ENCODE measurements at places on chromosomes 16 and 17.

DNA sequence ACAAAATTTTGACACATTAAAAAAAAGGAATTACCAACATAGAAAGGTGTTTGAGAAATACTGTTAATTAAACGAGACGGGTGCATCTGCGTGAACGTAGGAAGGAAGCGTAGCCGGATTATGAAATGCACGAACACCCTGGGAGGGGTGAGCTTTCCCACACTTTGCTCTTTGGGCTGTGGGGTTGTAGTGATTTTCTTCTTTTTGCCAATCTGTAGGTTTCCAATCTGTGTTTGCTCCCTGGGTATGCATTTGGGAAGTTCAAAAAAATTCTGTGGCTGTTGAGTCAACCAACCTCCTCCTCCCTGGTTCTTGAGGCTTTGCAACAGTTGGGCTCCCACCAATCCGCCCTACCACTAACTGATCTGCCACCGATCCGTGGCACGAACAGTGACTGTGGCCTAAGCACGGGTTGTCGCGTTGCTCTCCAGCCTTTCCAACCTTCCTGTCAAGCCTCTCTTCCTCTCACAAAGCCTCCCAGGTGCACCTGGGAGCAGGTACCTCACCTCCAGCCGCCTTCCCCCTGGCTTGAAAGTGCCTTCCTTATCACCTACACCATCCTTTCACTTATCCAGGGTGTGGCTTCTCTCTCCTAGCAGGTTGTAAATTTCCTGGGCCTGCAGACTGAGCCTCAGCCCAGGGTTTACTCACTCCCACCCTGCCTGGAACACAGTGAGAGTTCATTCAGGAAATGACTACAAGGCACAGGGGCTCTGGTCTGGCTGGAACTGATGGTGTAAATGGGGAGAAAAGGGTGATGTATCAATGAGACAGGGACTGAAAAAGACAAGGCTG, 16.6 kb downstream of the RTN4RL1 start:
- no peak for DNase-seq

DNA sequence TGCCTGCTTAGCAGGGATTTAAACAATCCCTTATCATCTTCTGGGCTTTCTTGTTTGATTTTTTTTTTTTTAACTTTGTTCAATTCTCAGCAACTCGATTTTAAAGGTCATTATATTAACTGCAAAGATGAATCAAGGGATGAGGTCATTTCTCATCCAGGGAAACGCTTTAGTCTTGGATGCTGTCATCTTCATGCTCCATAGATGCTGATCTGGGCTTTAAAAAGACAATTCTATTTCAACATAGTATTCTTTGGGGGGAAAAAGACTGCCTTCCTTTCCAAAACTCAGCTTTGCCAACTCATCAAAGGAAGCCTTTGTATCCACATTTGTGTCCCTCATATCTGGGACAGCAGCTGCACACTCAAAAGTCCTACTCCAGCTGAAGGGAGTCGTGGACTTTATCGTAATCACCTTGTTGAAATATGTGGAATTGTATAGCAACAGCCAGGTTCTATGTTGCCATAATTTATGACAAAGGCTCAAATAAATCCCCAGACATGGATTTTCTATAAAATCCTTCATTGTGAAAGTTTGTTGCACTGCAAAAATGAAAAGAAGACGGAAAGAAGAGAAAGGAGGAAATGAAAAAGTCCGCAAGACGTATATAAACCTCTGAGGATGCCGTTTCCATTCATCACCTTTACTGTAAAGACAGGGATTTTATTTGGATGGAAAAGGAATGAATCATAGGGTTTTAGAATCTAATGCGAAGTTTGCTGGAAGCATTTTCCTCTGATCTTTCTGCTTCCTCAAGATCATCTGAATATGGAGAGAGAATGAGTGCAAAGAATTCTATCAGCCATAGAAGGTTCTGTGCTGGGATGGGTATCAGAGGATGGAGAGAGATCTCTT, 48.6 kb upstream of the XYLT1 start:
- no peak for DNase-seq

DNA sequence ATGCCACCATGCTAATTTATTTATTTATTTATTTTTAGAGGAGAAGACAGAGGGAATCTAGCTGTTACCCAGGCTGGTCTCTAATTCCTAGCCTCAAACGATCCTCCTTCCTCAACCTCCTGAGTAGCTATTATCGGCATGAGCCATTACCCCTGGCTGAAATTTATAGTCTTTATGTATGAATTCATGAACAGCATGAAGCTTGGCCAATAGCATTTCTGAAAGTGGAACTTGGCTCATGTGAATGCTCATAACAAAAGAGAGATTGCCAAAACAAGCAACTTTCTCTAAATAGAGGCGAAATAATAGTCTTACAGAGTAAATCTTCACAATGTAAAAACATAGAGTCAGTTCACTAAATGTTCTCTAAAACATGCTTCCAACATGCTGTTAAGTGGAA, 30.1 kb upstream of the SMURF2 start:
- DNase-seq, result no peak

GRCh38 chr17:69348429-69348828, 21.5 kb upstream of the ABCA5 start:
- DNase-seq, result no peak

GRCh38 chr16:57798953-57799599, 3.2 kb downstream of the KIFC3 start:
- no peak for DNase-seq

DNA sequence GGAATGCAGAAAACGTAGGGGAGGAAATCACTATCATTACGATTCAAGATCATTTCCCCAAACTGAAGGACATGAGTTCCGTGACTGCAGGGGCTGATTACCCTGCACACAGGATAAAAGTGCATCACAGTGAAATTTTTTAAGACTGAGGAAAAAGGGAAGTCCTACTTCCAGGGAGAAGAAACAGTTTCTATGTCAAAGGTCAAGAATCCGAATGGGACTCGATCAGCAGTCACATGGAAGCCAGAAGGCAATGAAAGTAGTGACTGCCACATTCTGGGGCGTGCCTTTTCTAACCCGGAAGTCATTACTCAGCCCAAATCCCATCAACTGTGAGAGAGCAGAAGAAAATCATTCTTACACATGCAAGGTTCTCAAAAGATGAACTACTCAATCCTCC, 12.1 kb downstream of the ZZEF1 start:
- no peak for DNase-seq

DNA sequence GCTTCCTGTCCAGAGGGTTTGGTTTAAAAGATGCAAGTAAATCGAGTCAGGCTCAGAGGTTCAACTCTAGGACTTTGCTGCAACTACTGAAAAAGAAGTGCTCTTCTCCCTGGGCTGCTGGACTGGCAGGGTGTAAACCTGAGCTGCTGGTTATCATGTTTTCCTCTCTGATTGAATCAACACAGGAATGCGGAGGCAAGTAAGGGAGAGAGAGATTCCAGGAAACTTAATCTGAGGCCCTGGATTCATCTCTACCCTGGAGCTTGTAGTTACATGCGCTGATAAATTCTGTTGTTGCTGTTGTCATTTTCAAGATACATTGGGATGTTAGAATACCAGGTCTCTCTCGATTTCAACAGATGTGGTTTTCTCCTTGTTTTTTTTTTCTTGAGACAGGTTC, 8.2 kb upstream of the HS3ST3A1 start:
- DNase-seq, result no peak

- no peak for DNase-seq
Observed at GRCh38 chr17:66704858-66705520, 129.9 kb upstream of the CACNG5 start.

DNA sequence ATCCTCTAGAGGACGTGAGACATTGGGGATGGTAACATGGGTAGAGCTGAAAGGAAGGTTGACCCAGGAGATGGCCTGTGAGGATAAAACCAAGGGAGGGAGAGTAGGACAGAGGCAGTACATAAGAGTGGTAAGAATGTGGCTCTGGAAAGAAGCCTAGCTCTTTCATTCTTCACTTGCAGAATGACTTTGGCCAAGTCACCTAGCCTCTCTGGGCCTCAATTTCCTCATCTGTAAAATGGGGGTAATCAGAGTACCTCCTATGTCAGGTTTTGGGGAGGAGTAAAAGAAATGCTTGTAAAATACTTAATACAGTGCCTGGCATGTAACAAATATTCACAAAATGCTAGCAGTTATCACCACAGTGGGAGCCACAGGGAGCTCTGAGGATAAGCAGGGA, 6.9 kb downstream of the KDM6B start:
- DNase-seq, result no peak

DNA sequence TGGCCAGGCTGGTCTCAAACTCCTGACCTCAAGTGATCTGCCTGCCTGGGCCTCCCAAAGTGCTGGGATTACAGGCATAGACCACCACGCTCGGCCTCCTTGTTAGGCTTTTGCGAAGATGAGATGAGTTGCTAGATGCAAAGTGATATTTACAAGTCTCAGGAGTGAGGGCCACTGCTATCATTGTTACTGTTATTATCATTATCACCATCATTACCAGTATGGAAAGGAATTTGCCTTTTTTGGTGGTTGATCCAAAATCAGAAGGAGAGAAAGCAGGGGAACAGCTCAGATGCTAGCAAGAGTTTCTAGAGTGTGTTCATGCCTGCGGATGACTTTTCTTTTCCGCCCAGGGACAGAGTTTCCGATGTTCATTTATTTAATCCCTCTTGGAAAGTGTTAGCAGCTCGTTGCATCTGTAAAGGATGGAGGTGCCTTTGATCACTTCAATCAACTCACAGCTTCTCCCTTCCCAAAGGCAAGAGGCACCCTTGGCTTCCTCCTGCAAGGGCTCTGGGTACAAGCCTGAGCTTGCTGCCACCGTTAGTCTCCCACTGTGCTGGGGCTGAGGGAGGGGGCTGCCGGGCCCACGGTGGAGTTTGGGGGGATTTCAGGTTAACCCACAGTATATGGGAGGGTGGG, 21.6 kb downstream of the ITPRIPL2 start:
- no peak for DNase-seq

DNA sequence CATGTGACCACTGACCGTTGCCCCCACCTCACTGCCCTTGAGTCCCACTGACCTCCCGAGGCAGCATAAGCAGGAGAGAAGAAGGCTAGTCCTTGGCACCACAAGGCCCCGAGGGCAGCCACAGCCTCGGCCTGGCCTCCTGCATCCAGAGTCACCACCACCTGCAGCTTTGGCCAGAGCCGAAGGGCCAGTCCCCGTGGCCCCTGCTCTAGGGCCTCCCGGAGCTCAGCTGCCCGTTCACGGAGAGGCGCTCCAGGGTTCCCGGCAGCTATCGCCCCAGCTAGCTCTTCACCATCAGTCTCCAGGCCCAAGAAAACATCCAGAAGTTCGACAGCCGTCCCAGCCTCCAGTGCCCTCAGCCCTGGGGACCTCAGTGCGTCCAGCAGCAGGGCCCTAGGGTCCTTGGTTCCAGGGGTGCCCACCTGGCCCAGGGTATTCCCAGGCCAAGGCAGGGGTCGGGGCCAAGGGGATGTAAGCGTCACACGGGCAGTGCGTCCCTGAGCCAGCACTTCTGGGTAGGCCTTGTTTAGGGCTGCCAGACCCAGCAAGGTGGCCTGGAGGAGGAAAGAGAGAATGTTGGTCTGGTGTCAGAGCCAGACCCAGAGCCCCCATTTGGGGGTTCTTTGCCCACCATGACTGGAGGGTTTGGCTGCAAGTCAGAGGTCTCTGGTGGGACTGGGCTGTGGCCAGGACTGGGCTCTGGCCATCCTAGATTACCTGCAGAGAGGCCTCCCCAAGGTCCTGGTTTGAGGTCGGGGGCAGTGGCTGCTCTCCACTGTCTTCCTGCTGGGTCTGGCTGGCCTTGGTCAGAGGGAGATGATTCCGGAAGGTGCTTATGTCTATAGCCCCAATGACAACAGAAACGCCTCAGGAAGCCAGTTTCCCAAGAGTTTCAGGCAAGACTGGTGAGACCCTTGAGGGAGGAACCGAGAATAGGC, 1.8 kb downstream of the GHDC start:
- no peak for DNase-seq

DNA sequence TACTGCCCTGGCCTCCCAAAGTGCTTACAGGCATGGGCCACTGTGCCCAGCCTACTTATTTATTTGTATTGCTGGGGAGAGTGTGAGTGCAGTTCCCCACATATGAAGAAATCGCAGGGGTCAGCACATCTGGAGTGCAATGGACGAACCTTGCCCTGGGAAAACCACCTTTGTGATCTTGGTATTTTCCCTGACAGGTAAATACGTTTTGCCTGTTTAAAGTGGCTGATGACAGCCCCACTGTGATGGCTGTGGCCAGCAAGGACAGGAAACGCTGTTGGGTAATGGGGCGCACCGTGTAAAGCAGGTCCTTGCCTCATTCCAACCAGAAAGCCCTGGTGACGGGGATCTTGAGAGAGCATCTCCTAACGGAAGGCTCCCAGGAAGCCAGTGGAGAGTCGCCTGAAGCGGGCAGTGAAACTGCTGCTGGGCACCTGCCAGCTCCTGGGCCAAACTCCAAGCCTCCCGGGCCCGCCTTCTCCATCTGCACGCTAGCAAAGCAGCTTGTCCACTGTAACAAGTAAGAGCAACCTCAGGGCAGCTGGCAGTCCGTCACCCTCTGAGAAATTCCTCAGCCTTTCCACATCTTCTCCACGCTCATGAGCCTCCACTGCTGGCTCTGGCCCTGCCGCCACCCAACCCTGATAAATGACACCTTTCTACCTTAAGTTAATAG, 17.5 kb downstream of the EMC8 start:
- peak; percentile 55 for DNase-seq

DNA sequence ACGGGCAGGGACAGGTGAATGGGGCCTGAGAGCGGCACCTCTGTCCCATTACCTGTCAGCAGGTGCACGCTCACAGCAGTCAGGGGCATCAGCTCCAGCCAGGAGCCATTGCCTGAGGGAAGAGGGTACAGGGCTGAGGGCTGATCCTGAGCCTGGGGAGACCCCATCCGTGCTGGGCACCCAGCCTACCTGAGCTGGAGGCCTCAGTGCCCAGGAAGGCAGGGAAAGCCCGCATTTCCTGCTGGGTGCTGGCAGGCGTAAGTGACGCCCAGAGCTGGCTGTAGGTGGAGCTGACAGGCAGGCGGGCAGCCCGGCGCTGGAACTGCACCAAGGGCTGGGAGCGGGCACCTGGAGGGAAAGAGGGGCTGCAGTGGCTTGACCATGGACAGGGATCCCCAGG, 7.4 kb downstream of the FAM171A2 start:
- no peak for DNase-seq

DNA sequence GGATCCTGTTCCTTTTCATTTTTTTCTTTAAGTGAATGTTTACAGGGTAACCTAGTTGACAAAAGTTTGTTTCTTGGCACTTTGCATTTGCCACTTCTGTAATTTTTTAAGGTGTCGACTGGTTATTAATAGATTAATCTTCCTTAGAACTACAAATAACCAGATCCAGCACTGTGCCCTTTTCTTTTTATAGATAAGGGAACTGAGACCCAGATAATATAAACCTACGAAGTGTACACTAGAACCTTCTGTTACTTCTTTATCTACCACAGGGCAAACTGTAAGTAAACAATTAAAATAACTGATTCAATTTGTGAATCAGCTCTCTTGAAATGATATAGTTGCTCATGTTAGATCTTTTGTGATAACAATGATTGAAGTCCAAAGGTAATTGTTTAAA, 55.4 kb downstream of the NLK start:
- DNase-seq, result no peak

DNA sequence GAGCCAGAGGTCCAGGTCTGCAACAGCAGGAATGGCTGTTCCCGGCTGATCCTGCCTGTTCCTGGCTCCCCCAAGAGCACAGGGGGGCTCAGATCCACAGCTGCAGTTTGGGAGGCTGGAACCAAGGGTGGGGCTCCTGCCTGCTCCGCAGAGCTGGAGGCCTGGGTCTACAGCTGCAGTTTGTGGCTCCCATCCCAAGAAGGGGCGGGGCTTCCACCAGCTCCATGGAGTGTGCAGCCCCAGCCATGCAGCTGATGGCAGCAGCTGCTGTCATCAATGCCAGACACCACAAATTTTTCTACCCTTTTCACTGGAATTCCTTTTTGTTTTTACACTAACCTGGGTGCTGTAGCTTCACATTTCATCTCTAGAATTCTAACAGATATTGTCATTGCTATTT, 135.4 kb upstream of the KIF2B start:
- DNase-seq, result no peak

All from ovary (tissue), 10 donors.